ENCODE measurements at places on chromosomes 6 and 20. TPM values are rescaled to one million over a fixed set of nuclear protein-coding genes. Genes with fewer than 3 reads are reported as not detected.

GRCh38 chr6:127100510-127101140 is 17.8 kb upstream of the RSPO3 start:
- no peak for DNase-seq

Gene PRL
- total RNA-seq, result not detected

Gene TRIM38
- total RNA-seq, result 33.5 TPM

Gene ADAM33
- total RNA-seq, result not detected
